ENCODE measurements at places on chromosomes 4 and X.

DNA sequence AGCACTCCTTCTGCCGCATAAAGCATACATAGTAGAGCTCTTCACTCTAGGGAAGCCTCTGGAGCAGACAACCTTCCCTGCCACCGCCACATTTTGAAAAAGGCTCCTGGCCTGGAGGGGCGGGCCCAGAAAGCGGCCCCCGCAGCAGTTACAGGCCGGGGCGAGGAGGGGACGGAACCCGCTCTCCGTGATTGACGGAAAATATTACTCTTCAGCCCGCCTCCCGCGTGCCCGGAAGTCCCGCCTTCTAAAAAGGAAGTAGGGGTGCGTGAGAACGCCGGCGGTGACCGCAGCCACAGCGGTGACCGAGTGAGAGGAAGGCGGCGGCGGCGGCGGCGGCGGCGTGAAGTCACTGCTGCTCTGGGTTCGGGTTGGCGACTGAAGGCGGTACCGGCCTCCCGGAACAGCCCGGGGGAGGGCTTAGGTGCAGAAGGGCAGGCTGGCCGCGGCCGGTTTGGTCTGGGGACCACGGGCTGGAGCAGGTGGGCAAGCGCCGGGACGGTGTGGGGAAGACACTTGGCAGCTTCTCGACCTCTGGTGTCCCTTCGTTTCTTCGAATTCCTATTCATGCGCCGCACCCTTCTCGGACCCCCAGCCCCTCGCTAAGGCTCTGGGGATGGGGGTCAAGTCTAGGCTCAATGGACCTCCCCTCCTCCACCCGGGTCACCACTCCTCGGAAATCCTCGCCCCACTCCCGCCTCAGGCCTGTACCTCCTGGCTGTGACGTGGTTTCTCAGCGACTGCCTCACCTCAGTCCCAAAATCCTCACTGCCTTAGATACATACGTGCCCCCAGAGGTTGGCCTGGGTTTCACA, at the start of gene HCCS:
Gene HCCS (plus strand): TSS at position 296 of the 815 bp plus-strand sequence. CDS start 729 bp downstream, outside the sequence.
- peak; percentile 87 for DNase-seq

- no peak for DNase-seq
Observed at GRCh38 chr4:53498706-53499105, 92.6 kb downstream of the LNX1 start.

DNA sequence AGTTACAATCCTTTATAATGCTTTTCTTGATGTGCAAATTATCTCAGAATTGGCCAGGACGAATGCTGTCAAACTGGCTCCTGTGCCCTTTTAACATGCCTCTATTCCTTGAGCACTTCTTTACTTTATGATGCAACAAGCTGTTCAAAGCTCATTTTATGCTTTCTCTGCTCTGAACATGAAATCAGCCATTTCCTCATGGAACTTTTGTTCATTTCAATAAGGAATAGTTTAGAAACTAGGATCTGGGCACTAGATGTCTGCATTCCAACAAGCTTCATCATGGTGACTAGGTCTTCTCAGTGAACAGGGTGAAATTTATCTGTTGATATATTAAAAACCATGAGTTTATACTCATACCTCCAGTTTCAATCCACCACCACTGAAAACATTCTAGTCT, 87.3 kb upstream of the TEX13A start:
- DNase-seq: no peak

DNA sequence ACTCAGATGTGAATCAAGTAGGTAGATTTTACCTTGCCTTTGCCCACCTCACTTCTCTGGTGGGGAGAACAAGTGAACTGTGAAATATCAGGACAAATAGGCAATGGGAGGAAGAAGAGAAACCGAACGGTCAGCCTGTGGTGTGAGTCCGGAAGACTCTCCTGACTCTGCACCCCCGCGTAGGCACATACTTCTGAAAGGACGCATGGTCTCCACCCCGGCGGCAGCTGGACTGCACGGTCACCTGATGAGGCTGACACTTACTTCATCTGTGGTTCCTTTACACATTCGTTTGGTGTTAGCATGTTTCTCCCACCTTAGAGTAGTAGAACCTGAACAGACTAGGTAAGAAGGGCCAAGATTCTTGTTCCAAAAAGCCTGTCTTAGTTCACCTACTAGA, 58.4 kb downstream of the NELFA start:
- no peak for DNase-seq

DNA sequence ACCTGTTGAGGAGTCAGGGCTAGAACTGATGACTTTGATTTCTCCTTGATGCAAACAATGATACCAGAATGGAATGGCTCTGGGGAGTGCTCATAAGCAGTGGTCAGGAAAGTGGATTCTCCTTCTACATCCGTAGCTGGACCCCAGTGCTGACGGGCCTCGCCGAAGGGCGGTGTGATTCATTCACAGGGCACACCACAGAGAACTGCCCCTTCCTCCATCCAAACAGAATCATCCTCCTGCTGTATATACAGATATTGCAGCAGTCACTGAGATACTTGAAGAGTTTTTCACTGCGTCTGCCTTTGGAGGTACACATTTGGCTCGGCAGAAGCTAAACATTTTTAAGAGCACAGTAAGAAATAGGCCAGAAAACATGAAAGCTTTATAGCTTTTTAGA, 7.3 kb upstream of the DCTD start:
- DNase-seq: no peak

DNA sequence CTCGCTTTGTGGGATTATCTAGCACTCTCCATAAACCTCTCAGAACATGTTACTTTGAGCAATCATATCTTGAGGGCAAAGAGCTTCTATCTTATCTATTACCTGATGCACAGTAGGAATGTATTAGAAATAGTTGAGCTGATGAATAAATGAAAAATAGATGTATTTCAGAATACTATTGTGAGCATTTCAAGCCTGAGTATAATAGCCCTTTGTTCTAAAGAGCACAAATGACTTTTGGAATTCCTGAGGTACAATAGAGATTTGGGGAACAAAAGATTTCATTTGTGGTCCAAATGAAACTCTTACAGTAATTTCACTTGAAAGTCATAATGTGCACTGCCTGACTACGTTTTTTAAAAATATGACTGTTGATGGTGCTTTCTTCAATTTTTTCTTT, 159.5 kb downstream of the UGT8 start:
- DNase-seq: no peak

- DNase-seq: peak; percentile 81
Observed at GRCh38 chrX:47746446-47746845, 87.5 kb upstream of the UXT start.

- no peak for DNase-seq
Observed at GRCh38 chrX:57104921-57105398, 16.4 kb downstream of the SPIN2B start.

DNA sequence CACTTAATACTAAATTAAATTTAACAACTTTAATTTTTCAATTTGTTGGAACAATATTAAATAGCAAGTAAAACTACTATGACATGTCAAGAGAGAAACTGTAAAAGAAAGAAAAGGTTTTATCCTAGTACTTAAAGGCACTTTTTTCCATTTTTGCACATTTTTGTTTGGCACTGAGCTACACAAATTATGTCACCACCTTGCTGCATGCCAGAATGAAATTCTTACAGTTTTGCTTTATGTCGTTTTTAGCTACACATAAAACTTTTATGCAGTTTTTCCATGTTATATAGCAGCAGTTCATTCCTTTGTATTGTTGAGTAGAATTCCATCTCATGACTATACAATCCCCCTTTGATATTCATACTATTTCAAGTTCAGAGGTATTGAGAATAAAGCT, 99.1 kb upstream of the RXFP1 start:
- DNase-seq: no peak

DNA sequence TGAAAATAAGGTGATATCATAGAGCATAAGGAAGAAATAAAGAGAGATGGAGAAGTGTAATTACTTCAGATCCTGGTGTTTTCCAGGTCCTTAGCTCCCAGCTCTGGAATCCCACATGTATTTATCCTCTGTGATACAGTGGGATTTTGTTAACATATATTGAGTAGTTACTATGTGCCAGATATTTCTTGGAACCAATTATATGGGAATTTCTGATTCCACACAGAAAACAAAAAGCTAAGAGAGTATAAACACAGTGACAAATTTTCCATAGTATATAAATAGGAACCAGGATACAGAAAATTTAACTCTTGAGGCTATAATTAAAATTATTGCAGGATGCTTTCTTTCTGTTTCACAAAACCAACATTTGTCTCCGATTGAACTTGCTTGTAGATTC, 1067.5 kb downstream of the PCDH7 start:
- DNase-seq: no peak

DNA sequence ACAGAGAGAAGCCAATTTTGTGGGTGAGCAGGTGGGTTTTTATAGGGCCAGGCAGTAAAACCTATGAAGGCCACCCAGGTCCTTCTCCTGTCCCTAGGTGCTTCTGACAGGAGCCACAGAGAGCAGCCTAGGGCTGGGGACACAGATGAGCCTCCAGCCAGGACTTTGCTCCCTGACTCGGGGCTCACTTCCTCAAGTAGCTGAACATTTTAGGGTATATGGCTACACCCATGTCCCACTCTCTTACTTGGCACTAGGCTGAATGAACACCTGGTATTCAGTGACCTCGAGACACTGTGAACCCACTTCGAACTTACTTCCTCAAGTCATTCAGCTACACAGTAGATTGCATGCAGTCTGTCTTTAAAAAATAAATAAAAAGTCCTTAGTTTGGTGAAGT, 217.3 kb downstream of the MID1IP1 start:
- no peak for DNase-seq

- DNase-seq: no peak
Observed at GRCh38 chrX:3584415-3584996, 128.9 kb downstream of the PRKX start.

DNA sequence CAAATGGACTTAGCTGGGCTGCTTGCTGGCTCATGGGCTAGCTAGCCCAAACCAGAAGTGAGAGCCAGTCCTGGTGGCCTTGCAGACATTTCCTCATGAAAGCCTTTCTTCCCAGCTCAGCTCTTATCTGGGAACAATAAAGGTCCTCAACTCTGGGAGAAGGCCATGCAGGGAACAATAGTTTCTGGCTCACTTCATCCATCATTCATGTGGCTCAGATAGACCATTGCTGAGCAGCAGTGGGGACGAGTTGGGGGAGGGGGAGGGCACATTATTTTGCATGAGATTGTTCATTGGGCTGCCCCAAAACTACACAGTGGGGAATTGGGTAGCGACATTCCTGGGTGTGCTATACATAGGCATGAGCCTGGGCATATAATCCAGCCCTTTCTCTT, 47.6 kb downstream of the NHSL2 start:
- DNase-seq: no peak

DNA sequence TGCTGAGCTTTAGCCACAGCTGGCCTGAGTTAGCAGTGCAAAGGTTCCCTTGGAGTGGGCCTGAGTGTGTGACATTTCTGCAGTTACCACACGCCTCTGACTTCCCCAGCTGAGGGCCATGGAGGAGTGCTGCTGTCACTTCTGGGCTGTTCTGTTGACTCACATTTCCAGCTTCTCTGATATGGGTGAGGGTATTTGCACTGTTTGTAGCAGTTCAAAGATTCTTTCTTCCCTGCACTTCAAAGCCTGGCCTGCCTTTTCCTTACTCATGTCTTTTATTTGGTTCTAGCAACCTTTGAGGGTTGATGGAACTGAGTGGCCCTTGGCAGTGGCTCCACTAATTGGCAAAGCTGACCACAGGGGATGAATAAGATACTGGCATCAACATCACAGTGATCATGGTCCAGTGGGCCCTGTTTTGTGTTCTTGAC, 26.4 kb upstream of the SCML1 start:
- no peak for DNase-seq

All from lung (tissue), 17 donors.